ENCODE measurements at places on chromosomes 1 and 21.

- DNase-seq, result no peak
These were observed 43.2 kb downstream of the DSTYK start for GRCh38 chr1:205168291-205168690.

DNA sequence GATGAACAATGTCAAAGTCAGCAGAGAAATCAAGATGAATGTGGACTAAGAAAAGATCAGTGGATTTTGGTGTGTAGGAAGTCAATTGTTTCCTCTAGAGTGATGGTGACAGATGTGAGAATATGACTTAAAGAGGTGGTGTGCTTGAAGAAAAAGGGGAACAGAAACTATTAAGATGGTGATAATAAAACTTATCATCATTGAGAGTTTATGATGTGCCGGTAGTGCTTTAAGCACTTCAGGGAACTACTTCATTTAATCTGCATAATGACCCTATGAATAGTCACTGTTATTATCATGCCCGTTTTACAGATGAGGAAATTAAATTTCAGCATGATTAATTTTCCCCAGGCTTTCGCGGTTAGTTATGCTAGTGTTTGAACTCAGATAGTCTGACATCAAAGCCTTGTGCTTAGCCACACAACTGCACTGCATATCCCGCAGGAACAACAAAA lies 246.9 kb upstream of the LRRC7 start:
- no peak for DNase-seq

GRCh38 chr21:34889676-34890469 lies 159.2 kb downstream of the RUNX1 start:
- peak; percentile 78 for DNase-seq

DNA sequence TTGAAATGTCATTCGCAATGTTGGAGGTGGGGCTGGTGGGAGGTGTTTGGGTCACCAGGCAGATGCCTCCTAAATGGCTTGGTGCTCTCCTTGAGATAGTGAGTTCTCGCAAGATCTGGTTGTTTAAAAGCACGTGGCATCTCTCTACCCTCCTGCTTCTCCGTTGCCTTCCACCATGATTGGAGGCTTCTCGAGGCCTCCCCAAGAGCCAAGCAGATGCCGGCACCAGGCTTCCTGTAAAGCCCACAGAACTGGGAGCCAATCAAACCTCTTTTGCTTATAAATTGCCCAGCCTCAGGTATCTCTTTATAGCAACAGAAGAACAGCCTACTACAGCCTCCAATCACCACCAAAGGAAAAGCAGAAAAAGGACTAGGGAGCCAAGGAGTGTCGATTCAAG lies 80.5 kb downstream of the PDE9A start:
- no peak for DNase-seq

- DNase-seq, result no peak
These were observed 5.1 kb upstream of the TEDDM1 start for GRCh38 chr1:182405578-182405977.
